ENCODE measurements at places on chromosomes 5 and 9.

DNA sequence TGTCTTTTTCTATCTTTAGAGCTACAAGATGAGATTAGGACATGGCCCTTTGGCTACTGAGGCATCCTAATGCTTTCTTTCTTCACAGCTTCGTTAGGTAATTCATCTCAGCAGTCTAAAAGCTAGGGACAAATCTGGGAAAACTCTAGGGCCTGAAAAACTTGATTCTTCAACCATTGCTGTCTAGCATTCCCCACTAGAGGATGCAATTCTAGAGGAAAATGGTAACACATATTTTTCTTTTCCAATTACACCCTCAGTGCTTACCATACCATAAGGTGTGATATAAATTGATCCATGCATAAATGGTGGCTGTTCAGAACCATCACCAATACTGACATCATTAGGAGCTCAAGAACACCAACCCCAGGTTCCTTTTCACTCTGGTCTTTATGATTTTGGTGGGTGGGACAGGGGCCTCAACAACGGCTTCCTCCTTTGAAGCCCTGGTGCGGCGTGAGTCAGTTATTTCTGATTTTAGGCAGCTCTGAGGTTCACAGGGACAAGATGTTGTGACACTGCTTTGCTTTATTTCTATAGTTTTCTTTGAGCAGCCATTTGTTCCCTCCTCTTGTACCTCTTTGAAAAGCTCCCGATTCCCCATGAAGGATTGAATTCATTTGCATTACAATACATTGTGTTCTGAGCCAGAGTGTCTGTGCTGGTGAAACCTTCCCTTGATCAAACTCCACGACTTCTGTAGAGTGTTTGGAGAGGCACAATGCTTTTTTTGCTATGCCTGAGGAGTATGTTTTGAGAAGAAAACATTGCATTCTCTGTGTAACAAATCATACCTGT is 526.0 kb upstream of the TRPC7 start:
- DNase-seq = no peak

DNA sequence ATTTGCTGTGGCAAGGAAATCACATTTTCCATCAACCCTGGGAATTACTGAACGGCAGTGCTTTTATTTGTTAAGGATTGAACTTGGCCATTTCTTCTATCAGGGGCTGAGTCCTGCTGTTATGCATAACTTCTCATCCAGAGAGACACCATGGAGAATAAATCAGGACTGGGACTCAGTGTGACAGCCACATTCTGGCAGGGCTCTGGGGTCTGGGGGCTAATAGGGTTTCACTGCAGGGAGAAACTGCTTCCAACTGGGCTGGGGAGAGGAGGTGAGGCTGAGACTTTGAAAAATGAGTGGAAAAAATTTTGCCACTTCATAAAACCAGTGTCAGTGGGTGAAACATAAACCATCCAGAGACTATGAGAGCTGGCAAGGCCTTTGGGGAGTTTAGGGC is 95.7 kb upstream of the ALDH1B1 start:
- no peak for DNase-seq

- DNase-seq = no peak
These were observed 21.1 kb upstream of the MEIKIN start for GRCh38 chr5:131966551-131966950.

- DNase-seq = no peak
These were observed 16.0 kb upstream of the CLPTM1L start for GRCh38 chr5:1360861-1361260.

DNA sequence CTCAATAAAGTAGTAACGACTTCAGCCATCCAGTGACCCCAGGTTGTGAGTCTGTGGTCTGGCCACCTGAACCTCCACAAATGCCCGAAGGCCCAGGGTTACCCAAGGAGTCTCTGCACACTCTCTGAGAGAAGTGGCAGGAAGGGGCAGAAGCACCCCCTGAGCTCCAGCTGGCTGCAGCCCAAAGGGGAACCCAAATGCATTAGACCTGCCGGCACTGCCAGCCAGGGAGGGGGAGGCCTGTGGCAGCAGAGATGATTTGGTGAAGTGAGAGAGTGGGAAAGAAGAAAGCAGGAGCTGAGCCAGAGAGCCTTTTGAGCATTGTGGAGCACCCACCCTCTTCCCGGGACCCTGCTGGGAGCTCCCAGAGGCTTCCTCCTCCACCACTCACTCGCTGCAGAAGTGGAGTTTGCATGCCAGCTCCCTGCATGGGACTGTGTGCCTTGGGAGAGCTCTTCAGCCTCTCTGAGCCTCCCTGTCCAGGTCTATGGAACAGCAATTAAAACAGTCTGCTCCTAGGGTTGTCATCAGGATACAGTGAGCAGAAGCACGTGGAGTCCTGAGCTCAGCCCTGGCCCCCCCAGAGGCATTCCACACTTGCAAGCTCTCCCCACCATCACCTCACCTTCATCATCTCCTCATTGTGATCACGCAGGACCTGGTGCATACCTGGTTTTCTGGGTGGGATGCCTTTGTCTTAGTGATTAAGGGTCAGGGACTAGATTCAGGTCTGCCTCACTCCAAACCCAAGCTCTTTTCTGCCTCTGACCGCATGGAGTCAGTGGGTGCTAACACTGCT is 13.8 kb upstream of the ANGPTL2 start:
- DNase-seq = no peak

- no peak for DNase-seq
These were observed 31.3 kb downstream of the SNAPC3 start for GRCh38 chr9:15453956-15454355.

DNA sequence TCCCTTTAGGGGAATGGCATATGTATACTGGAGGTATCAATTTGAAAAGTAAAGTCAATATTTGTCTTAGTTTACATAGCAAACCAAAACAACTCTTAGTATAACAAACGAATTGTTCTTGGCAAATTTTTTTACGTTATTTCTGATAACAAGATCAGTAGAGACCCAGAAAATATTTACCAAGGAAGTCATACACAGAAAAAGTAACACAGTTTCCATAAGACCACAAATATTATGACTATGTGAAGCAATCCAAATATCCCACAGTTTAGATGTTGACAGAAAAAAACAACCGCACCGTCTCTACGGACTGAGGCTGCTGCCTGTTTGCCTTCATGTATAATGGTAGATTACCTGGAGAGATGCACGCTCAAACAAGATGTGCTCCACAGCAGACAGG is 46.5 kb upstream of the DAPK1 start:
- no peak for DNase-seq

GRCh38 chr9:95732802-95733688 is 142.4 kb upstream of the ERCC6L2 start:
- DNase-seq = no peak

DNA sequence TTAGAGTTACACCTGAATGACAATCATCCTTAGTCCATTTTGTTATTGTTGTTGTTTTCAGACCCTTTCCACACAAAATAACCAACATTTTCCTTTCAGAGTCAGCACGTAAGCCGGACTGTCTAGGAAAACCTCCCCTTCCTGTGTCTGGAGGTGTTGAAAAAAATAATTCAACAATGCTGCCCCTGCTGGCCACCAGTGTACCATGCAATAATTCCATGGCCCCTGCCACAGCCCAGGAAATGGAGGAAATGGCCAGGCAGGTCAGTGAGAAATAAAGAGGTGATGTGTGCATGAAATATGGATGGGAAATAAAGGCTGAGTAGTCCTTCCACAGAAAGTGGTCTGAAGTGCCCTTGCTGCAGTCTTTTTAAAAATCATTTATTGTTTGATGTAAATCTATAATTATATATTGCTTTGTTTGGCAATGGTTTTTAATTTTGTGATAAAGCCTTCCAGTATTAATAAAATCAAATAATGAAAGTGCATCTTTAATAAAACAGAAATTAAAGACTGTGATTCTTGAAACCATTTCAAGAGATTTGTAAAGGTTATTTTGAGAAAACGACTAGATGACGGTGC is 152.8 kb upstream of the PAPPA start:
- DNase-seq = no peak

- DNase-seq = no peak
These were observed 288.0 kb downstream of the KCNN2 start for GRCh38 chr5:114649878-114650277.

GRCh38 chr9:89223396-89223977 is 44.9 kb upstream of the SHC3 start:
- DNase-seq = no peak

- DNase-seq = no peak
These were observed 21.4 kb upstream of the HMHB1 start for GRCh38 chr5:143790457-143791112.

DNA sequence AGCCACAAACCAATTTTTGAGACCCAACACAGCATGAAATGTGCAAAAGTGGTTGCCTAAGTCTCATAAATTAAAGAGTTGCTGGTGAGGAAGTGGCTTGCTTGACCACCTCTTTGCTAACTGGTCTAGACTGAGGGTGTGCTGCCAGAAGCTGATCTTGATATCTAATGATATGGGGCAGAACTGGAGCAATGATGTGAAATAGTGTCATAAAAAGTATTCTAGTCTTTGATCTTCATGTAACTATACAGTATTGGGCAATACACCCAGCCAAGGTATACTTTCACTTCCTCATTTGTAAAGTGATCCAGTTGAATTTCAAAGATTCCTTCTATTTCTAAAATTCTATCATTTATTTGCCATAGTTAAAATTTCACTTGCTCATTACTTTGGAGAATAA is 5.9 kb upstream of the YTHDC2 start:
- DNase-seq = no peak

GRCh38 chr9:136421791-136422190 is 11.3 kb downstream of the PMPCA start:
- DNase-seq = no peak

- DNase-seq = no peak
These were observed 10.0 kb downstream of the RXRA start for GRCh38 chr9:134336228-134336627.

DNA sequence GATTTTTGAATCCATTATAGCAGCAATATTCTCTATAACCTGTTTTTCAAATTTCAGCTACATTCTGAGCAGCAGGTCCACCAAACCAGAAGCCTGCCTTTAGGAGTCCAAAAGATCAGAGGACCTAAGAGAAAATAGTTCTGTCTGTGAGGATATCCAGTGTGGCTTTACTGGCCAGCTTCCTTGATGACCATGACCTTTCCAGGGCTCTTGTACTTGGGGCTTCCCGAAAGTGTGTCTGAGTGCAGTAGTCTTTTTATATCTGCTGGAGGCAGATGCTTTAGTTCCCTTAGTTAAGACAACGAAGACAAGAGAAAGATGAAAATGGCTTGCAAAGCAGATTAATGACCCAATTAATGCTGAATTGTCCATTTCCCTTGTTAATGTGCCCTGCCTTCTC is 72.4 kb downstream of the SGCD start:
- no peak for DNase-seq

GRCh38 chr9:106066940-106067524 is 372.7 kb downstream of the TMEM38B start:
- DNase-seq = no peak

GRCh38 chr5:110413856-110414255 is 312.6 kb downstream of the TMEM232 start:
- DNase-seq = no peak

- no peak for DNase-seq
These were observed 32.5 kb downstream of the THBS4 start for GRCh38 chr5:80067531-80068245.

- DNase-seq = no peak
These were observed 19.0 kb upstream of the TCOF1 start for GRCh38 chr5:150338546-150338945.

DNA sequence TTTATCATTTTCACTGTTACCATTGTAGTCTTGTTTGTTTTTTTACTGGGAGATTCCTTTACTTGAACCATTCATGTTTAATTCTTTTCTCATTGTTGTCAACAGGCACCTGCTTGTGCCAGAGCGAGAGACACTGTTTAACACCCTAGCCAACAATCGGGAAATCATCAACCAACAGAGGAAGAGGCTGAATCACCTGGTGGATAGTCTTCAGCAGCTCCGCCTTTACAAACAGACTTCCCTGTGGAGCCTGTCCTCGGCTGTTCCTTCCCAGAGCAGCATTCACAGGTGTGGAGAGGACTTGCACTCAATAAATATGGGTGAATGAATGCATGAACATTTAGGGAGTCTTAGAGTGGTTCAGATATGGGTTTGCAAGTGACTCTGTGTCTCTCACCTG is 37.5 kb downstream of the NUP214 start:
- no peak for DNase-seq

- DNase-seq = peak; percentile 78
These were observed 157.4 kb downstream of the NR3C1 start for GRCh38 chr5:143245929-143246561.
